ENCODE measurements at places on chromosomes 12 and 14. TPM values are rescaled to one million over a fixed set of nuclear protein-coding genes. Genes with fewer than 3 reads are reported as not detected.

Gene EMP1
- 58.4 TPM for total RNA-seq

DNA sequence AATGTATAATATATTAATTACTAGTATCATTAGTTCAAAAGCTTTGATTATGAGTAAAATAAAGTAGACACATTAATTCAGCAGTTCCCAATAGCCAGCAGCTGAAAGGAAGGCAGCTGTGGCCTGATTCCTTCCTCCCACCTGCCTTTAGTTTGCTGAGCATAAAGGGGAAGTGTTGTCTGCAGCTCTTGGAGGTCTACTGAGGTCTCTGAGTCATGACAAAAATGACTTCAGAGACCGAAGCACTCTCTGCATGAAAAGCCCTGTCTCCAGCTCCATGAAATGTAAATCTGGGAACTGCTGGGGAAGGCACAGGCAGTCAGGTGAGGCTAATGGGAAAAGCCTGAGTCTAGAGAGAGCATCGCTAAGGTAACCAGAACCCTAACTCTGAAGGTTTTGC, 165.4 kb downstream of the NRXN3 start:
- no peak for DNase-seq

DNA sequence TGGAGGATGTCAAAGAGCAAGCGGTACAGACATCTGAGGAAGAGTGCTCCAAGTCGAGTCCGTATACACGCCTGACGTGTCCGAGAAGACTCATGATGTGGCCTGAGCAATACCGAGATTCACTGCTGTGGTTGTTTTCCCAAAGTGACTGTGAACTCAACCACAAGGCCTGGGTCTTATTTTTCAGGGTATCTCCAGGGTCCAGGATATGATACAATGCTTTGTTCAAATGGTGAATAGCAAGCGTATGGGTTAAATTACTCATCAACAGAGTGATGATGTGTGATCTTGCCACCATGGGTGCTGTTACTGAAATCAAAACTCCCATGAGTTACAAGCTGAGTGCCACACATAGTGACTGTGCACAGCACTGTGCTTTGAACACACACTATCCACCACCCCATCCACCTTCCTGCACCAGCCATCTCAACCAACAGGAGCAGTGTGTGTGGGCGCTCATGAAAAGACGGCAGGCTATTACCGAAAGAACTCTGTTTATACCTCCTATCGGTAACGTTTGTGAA, 109.6 kb downstream of the BCAT1 start:
- no peak for DNase-seq

Gene GPR84
- total RNA-seq = under 0.01 TPM

DNA sequence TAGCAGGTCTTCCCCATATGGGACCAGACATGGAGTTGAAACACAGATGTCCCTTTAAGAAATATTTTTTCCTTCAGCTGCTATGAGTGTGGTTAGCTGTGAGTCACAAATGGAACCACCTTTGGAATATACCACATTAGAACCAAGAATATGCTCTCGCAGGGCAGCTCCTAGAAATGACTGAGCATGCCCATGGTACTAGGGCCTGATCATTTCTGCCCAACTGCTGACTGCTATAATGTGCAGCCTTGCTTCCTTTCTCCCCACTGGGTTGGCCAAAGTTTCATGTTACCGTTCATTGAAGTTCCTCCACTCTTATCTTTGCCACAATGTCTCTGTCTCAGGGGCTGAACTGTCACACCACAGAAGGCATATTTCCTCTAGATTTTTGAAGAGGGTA, 1074.6 kb downstream of the FLRT2 start:
- DNase-seq = no peak

Gene USP15
- 41.0 TPM for total RNA-seq

Gene TMEM63C
- total RNA-seq = 0.44 TPM

DNA sequence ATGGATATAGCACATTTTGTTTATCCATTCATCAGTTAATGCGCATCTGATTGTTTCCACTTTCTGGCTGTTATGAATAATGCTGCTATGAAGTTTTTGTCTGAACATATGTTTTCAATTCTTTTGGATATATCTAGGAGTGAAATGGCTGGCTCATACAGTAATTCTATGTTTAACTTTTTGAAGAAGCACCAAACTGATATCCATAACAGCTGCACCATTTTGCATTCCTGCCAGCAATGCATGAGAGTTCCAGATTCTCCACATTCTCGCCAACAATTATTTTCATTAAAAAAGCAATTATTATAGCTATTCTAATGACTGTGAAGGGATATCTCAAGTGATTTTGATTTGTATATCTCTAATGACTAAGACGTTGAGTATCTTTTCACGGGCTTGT, 89.9 kb upstream of the PPP4R3A start:
- DNase-seq = no peak

GRCh38 chr14:50763382-50764007, 67.5 kb downstream of the NIN start:
- DNase-seq = no peak

Gene PSEN1
- 30.1 TPM for total RNA-seq

Gene ZDHHC22
- under 0.01 TPM for total RNA-seq

GRCh38 chr14:64718762-64719161, 14.5 kb downstream of the PLEKHG3 start:
- no peak for DNase-seq

GRCh38 chr14:50379563-50379962, 17.1 kb downstream of the CDKL1 start:
- no peak for DNase-seq

DNA sequence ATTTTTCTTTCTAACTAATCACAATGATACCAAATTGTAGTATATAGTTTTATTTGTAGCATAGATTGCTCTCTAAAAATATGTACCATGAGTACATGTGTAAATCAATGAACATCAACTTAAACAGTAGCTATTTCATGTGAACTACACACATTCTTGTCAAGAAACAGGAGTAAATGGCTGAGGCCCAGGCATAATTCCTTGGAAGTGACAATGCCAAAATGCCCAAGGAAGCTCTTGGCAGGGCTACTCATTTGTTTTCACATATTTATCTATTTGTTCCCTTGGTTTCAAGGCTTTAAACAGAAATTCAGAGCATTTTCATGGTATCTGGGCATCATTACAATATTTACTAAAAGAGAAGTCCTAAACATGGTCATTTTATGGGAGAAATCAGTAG, 165.7 kb downstream of the SLC16A7 start:
- DNase-seq = no peak

- no peak for DNase-seq
Observed at GRCh38 chr12:94211021-94211420, 62.6 kb downstream of the PLXNC1 start.

GRCh38 chr12:12620730-12621315, 9.1 kb downstream of the CREBL2 start:
- DNase-seq = no peak

Gene PLEK2
- total RNA-seq = 5.9 TPM

DNA sequence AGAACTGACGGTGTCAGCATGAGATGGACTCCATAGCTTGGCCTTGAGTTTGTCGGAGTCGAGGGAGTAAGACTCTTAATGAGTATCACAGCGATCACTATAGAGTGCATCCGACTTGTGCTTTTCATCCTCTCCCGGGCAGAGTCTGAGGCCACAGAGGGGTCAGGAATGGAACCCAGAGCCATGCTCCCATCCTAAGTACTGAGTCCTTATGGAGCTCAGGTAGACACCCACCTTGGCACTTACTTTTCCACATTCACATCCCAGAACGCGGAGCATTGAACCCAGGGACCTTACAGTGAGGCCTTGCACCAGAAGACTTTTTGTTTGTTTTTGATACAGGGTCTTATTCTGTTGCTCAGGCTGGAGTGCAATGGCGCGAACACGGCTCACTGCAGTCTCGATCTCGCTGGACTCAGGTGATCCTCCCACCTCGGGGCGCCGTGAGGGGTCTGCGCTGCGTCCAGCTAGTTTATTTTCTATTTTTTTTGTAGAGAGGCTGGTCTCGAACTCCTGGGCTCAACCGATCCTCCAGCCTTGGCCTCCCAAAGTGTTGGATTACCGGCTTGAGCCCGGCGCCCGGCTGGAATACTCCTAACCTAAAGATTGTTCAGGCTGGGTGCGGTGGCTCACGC, 719 bp upstream of the SRSF9 start:
- peak; percentile 27 for DNase-seq

Gene CYP27B1
- total RNA-seq = under 0.01 TPM

DNA sequence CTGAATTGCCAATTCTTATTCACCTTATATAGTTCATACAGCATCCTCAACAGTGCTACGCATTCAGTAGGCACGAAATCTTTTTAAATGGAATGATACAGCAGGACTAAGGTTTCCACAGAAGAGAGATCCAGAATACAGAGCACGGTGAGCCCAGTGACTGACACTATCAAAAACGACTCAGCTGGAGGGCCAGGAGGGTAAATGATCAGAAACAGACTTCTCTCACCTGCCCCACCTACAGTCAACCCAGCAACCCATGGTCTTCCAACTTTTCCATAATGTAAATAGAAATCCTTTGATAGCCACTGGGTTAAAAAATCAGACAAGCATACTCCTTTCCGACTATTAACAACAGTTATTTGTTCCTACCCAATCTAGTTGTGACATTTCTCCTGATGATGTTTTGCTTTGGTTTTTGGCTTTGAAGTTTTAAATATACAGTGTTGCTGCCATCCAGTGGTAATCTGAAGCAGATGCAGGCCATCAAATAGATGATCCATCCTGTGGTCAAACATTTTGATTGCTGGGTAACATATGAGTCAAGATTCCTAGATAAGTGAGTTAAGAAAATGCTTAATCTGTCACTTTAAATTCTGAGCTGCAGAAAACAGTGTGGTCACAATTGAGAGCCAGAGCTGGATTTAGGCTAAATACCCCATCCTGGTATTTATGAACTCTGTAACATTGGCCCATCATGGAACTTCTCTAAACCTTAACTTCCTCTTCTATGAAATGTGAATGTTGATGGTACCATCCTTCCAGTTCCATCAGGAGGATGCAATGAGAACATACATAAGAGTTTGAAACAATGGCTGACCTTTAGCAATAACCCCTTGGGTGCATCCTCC, 42.0 kb downstream of the GPHB5 start:
- DNase-seq = peak; percentile 63

DNA sequence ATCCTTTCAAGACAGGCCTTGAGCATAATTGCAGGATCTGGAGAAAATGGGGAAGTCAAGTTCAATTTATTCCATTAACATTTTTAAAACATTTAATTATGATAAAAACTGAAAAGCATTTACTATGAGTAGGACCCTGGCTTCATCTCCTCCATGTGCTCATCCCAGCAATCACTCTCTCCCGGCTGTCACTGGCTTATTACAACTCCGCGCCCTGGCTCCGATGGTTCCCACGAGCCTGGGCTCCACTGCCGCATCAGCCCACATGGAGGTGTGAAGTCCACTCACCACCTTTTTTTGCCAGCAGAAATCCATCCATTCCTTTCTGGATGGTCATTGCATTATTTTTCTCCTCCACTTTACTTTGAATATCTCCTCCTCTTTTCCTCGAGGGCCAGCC, 194.4 kb downstream of the EMP1 start:
- no peak for DNase-seq

- DNase-seq = no peak
Observed at GRCh38 chr14:23145794-23146350, 26.8 kb upstream of the CEBPE start.
